ENCODE measurements at places on chromosomes 3 and 15. TPM values are rescaled to one million over a fixed set of nuclear protein-coding genes. Genes with fewer than 3 reads are reported as not detected.

DNA sequence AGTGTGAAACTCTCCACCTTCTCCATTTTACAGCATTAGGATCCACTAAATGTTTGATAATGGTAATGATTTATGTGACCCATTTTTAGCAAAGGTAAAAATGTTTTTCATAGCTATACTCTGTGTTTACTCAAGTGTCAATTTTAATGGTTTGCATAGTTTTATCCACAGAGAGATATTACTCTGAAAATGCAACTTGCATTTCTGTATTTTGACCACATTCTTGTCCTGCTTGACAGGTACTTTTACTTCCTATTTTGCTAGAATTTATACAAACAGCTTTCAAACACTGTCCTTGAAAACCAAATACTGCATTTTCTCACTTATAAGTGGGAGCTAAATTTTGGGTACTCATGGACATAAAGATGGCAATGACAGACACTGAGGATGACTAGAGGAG, 62.9 kb downstream of the SERPINI1 start:
- H3K27ac ChIP-seq = no peak overlapping the region
- no peaks in the 10 kb centered on the region for H3K4me1 ChIP-seq
- no peak overlapping the region for H3K4me3 ChIP-seq
- no peak for DNase-seq
- H3K36me3 ChIP-seq = no peaks in the 10 kb centered on the region

DNA sequence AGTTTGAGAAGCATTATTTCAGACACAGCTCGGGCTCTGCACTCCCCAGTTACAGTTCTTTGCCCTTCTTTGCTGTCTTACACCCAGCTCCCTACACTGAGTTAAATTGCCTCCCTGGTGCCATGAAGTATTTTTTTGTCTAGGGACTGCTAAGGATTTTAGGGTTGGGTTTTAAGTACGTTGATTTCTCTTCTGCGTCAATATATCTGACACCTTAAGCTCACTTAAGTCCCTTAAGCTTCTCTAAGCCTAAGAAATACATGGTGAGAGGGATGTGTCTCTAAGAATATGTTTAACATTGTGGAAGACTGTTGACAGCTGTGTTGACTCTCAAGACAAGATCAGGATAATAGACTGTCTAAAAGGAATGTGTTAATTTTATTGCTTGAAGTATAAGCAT, 400.5 kb downstream of the PTPRG start:
- no peak for DNase-seq
- H3K4me3 ChIP-seq = no peak overlapping the region
- H3K27ac ChIP-seq = no peak overlapping the region
- H3K4me1 ChIP-seq = no peaks in the 10 kb centered on the region
- H3K36me3 ChIP-seq = no peaks in the 10 kb centered on the region

Gene GOLGA6L7
- total RNA-seq = not detected

Gene NGLY1
- total RNA-seq = 16.3 TPM

Data from ascending aorta (tissue), 2 donors.